ENCODE measurements at places on chromosomes 6 and 20.

GRCh38 chr6:151733680-151734320 lies 73.7 kb upstream of the ESR1 start:
- no peak for DNase-seq

- DNase-seq: peak; percentile 98
These were observed 46.4 kb downstream of the MOCS1 start for GRCh38 chr6:39887692-39888450.

GRCh38 chr6:166087246-166087645 lies 80.4 kb downstream of the TBXT start:
- no peak for DNase-seq

DNA sequence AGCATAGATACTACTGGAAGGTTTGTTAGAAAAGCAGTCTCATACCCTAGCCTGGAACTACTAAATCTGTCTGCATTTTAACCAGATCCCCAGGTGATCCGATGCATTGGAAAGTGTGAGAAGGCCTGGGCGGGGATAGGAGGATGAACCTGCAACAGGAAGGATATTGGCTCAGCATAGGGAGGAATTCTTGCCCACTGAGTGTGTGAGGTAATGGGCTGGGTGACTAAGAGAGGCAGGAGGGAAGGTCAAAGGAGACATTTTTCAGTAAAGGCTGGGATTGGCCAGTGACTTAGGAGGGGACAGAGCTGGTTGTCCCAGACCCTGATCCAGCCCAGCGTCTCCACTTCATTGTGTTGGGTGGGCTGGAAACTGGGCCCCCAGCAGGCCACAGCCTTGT lies 191.0 kb upstream of the LRFN2 start:
- DNase-seq: peak; percentile 26

All from fibroblast of skin of back (primary cell).